GM12892 (cell line): ENCODE measurements at places on chromosomes 16 and 17.

DNA sequence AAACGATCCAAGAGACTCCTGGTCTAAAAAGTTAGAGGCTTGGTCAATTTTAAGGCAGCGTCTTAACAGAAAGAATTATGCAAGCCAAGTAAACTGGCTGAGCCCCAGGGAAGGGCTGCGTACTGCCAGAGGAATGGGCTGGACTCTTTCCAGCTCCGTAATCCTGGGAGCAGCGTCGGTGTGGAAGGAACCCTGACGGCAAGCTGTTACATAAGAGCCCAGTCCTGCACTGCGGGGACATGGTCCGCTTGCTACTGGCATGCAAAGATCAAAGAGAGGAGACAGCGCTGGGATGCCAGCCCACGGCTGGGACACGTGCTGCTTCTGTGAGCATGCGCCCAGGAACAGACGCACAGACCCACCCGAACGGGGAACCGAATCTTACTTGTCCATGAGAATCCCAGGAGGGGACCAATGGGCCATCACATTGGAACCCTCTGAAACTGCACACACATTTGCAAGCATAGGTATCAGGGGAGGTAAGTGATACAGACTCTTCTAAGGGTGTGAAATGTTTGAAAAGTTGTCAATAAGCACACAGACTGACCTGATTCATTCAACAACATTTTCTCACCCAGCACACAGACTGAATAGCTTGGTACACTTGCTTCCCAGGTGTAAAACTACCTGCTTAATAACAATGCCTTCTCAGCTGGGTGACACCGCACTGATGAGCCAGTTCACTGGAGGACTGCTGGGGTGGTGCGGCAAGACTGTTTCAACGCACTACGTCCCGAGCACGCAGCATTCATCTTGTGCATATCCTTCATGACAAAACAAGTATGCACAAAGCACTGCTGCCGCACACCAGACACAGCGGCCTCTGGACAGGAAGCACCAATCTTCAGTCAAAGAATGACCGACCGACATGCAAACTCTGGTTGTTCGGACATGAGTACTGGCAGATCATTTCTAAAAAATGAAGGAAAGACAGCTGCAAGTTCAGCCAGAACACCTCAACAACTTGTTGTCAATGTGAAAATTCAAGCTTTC is 94.9 kb downstream of the ANKRD11 start:
- DNase-seq: no peak

DNA sequence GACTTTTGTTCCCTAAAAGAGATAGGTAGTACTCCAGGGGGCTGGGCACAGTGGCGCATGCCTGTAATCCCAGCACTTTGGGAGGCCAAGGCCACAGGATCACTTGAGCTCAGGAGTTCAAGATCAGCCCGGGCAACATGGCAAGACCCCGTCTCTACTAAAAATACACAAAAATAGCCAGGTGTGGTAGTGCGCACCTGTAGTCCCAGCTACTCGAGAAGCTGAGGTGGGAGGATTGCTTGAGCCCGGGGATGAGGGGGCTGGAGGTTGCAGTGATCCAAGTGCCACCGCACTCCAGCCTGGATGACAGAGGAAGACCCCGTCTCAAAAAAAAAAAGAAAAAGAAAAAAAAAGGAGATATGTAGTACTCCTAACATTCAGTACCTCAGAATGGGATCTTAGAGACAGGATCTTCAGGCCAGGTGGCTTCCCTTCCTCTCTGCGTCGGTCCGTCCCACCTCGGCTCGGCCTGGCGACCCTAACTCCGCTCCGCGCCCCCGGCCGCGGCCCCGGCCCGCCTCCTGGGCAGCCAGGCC is 89.6 kb downstream of the CDC27 start:
- no peak for DNase-seq

DNA sequence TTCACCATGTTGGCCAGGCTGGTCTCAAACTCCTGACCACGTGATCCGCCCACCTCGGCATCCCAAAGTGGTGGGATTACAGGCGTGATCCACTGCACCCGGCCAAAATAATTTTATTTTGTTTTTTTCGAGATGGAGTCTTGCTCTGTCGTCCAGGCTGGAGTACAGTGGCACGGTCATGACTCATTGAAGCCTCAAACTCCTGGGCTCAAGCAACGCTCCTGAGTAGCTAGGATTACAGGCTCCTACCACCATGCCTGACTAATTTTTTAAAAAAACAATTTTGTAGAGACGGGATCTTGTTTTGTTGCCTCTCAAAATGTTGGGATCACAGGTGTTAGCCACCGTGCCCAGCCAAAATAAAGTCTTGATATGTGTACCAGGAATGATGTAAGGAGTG is 2.4 kb upstream of the TTLL6 start:
- no peak for DNase-seq

- peak; percentile 76 for DNase-seq
Measured at GRCh38 chr17:17724307-17725010, 43.2 kb downstream of the RAI1 start.

DNA sequence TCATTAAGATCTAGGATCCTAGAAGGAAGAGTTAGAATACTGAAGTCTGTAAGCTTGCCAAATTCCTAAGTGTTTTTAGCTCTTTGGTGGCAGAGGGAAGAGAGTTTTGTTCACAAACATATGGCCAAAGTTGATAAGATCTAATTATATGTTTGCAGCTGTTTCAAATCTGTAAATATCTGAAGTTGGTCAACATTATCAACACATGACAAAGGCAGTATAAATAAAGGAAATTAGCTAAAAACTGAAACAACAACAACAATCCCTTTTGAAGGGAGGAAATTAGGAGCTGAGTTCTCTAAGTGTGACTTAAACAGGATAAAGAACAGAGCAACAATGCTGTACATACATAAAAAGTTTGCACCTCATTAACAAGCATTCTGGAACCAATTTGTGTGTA is 208.7 kb downstream of the KCNJ2 start:
- no peak for DNase-seq

DNA sequence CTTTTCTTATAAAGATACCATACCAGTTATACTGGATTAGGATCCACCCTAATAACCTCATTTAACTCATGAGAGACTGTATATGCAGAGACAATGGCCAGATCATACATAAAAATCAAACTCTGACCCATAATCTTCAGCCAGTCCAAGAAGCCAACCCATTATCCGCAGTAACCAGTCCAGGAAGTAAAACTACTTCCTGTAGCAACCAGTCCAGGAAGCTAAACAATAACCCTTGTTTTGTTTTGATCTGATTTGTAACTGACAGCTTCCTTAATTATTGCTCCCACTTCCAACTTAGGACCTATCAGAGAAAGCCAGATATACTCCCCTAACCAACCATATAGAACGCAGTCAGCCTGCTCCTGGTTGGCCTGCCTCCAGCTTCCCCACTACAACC is 19.2 kb upstream of the SSTR2 start:
- DNase-seq: no peak

- no peak for DNase-seq
Measured at GRCh38 chr16:5349670-5350517, 252.3 kb upstream of the EEF2KMT start.

DNA sequence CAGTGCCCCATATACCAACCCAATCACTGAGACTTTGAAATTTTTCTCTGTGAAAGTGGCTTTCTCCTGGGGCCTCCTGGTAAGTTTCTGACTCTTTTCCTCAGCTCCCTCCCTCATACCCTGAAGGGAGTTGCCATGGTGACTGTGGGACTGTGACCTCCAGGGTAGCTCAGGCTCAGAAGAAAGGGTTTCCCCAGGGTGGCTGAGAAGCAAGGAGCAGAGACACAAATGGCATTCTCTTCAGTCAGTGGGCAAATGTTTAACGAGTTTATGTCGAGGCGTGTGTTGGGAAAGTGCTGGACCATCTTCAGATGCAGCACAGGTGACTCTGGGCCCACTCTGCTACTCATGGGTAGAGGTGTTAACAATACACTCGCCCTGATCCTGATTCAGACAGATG is 46.8 kb downstream of the MRPS23 start:
- DNase-seq: no peak

- no peak for DNase-seq
Measured at GRCh38 chr16:85561248-85562092, 51.7 kb upstream of the GSE1 start.

DNA sequence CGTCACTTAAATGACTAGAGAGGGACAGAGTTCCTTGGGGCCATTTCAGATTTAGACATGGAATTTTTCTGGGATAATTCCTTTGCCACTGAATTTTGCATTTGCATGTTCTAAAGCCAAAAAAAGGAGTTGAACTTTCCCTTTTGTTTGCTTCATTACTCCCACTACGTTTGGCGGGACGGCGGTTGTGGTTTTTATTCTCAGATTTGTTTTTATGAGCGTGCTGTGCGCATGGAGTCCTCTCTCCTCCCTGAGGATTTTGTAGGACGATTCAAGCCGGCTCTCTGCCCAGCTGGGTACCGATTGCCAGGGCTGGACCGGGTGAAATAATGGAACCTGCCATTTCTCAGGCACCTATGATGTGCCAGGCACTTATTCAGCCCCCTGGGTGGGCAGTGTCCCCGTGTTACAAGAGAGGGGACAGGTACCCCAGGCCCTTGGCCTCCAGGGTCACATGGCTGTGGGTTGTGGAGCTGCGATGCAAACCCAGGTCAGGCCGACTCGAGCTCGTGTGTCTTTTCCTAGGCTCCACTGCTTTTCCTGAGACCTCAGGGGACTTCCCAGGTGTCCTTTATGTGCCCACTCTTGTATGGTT is 18.8 kb downstream of the CMIP start:
- no peak for DNase-seq

- no peak for DNase-seq
Measured at GRCh38 chr16:21628121-21628726, 24.2 kb downstream of the IGSF6 start.

DNA sequence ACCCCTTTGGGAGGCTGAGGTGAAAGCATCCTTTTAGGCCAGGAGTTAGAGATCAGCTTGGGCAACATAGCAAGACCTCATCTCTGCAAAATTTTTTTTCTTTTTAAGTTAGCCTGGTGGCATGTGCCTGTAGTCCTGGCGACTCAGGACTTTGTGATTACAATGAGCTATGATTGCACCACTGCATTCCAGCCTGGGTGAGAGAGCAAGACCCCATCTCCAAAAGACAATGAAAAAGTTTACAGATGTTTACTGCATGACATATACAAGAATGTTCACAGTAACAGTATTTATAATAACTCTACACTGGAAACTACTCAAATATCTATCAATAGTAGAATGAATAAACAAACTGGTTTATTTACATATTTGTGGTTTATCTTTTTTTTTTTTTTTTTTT is 33.1 kb upstream of the CCL22 start:
- DNase-seq: no peak

DNA sequence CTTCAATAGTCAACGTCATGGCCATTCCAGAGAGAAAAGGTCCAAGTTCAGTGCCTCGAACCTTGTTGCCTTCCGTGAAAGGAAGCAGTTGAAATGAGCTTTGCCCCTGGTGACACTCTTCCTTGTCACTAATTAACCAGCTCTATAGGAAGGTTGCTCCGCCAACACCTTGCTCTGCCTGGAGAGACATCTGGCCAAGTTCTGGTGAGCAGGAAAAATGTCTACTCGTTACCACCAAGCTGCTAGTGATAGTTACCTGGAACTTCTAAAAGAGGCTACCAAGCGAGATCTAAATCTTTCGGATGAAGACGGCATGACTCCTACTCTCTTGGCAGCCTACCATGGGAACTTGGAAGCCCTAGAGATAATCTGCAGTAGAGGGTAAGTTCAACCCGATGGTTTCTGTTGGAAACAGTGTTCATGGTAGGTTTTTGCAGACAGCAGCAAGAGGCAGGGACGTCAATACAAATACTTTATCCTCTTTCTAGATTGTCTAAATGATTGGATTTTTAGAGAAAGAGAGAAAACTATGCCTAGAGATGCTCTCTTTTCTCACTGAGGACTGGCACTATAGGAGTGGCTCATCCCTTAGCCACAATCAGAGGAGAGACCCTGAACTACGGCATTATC is at the start of gene ANKS4B:
Gene ANKS4B, plus strand, starts transcription at position 179 of the 630 bp plus-strand sequence. Its CDS starts 39 bp downstream, at position 218.
- DNase-seq: no peak

DNA sequence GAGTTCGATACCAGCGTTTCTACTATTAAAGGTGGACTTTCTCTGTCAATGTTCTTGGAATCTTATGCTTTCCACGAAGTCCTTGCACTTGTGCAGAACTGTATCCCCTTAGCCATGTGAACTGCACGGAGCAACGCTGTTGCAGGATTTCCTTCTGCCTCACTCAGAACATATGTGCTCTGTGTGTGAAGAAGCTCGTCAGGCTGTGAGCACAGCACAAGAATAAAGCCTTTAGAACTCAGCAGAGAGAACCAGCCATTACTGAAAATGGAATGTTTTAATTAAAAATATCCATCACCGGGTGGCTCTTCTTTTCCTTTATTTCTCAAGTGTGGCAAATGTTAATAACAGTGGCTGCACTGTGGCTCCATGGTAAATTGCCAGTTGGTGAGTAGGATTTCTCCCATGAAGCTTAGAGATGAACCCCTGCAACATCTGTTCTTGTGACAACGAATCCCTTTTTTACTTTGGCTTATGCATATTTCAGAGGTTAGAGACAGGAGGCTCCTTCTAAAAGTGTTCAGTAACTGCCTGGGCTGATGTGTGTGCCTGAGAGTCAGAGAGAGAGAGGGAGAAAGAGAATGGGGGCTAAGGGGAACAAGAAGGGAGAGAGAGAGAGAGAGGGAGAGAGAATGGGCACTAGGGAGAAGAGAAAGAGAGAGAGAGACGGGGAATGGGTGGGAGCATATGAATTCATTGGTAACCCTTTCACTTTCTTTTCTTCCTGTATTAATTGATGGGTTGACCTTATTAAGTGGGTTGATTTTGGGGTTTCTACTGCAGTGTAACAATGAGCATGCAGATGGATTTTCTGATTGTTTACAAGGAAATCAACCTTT is 50.0 kb downstream of the RPTOR start:
- no peak for DNase-seq

DNA sequence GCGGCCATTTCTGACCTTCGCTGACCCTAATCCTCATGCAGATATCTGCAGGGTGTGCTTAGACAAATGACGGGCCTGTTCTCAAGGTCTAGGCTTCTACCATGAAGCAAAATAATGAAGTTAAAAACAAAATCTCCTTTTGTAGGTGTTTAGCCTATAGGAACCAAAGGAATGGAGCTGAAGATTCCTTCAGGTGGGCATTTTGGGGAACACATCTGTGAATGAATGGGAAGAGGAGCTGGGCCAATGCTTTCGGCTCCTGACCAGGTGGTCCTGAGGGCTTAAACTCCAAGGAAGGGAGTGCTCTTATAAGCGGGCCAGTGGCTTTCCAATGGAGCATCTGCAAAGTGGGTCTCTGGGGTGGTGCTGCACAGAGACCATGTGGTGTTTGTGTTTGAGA is 14.1 kb upstream of the IL34 start:
- DNase-seq: no peak

- DNase-seq: no peak
Measured at GRCh38 chr17:29723278-29724047, 100.8 kb upstream of the CORO6 start.
